ENCODE measurements at places on chromosomes 12 and 14.

GRCh38 chr14:68561531-68562007, 231.3 kb downstream of the ZFP36L1 start:
- no peak for DNase-seq

DNA sequence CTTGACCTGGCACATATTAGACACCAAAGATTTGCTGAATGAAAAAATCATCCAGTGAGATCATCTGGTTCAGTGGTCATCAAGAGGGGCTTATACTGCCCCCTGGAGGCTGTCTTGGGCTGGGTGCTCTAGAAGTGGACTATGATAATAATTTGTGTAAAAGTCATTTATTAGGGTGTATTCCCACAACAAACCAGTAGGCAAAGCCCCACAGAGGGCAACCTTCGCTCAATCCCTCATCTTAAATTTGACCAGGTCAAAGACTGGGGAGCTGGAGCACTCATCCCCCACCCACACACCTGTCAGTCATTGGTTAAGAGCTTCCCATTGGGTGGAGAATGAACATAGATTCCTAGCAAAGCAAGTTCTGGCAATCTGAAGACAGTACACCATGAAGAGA, 20.0 kb upstream of the FICD start:
- DNase-seq = no peak

- DNase-seq = no peak
These were observed 1072.8 kb upstream of the TMEM132C start for GRCh38 chr12:127194176-127194575.

DNA sequence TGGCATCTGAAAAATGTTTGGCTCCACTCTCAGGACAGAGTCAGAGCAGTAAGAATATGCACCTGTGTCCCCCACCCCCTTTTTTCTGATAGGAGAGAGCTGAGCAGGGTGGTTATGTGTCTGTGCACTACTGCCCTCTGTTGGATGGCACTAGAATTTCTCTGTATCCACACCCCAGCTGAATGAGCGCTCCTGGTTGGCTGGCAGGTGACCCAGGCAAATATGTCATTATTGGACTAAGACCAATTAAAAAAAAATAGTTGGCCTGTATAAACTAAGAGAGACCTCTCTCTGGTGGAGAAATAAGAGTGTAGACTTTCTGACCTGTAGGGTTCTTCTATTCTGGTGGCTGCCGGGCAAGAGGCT, 107.0 kb downstream of the PTCSC3 start:
- peak; percentile 26 for DNase-seq

DNA sequence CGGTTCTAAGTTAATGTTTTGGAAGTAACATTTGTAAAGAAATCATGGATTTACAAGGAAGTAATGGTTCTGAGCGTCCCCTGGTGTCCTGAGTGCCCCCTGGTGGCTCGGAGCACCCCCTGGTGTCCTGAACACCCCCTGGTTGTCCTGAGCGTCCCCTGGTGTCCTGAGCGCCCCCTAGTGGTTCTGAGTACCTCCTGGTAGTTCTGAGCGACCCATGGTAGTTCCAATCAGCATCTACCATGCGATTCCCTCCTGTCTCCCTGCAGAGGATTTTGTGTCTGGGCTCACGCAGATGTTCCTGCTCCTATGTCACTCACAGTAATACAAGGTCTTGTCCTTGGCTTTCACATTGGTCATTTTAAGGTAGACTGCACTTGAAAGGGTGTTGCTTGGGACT, 1352.9 kb downstream of the TMEM121 start:
- DNase-seq = peak; percentile 1

- DNase-seq = no peak
These were observed 13.4 kb downstream of the EID3 start for GRCh38 chr12:104316936-104317335.

DNA sequence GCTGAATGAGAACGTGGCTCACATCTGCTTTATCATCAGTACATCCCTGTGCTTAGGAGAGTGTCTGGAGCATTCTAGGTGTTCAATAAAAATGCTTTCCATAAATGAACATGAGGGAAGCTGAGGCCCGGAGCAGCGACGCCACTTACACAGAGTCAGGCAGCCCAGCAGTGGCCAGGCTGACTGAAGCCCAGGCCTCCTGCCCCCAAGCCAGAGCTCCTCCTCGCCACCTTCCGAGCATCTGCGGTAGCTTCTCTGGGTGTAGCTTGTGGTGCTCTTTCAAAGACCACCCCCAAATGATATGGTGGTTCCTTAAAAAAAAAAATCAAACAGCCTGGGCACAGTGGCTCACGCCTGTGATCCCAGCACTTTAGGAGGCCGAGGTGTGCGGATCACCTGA, 88.8 kb downstream of the FBXL14 start:
- no peak for DNase-seq

DNA sequence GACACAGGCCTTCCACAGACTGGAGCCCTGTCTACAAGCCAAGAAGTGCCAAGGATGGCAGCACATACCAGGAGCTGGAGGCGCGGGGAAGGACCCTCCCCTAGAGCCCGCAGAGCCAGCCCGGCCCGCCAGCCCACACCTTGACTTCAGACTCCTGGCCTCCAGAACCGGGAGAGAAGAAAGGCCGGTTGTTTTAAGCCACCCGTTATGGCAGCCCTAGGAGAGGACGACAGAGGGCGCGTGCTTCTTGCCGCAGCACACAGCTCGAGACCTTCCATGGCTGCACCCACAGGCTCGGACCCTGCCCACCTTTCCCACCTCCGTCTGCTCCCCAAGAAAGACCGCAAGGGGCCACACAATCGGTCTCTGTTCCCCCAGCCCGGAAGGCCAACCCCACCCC, 53.7 kb downstream of the RNF34 start:
- DNase-seq = no peak

GRCh38 chr12:96048393-96048969, 13.1 kb upstream of the LTA4H start:
- no peak for DNase-seq
